ENCODE measurements at places on chromosomes 5 and 9.

- no peak for DNase-seq
These were observed 140.5 kb upstream of the PITX1 start for GRCh38 chr5:135174315-135175096.

DNA sequence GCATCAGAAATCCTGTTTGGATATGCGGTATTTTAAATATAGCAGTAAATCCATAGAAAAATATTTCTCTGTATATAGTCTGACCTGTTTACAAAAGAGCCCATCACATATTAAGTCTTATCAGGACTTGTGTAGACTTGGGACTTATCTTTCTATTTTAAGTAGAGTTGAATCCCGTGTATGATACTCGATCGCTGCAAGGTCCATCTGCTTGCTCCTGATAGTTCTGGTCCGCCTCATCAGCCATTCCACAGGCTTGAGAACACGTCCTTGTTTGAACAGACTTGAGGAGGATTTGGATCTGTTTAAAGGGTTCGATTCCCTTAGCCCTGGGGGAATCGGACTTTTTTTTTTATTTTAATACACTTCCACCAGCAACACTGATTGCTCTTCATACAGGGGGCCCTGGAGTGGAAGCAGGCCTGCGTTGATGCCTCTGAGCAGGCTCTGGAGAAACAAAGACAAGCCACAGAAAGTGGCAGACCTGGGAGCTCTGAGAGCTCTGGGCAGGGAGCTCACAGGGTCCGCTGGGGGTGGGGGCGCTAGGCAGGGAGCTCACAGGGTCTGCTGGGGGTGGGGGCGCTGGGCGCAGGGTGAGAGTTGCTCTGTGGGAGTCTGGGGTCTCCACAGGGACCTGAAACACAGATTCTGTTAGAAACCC lies 112.2 kb downstream of the MVB12B start:
- no peak for DNase-seq

GRCh38 chr5:152086668-152087067 lies 162.0 kb upstream of the GLRA1 start:
- no peak for DNase-seq

DNA sequence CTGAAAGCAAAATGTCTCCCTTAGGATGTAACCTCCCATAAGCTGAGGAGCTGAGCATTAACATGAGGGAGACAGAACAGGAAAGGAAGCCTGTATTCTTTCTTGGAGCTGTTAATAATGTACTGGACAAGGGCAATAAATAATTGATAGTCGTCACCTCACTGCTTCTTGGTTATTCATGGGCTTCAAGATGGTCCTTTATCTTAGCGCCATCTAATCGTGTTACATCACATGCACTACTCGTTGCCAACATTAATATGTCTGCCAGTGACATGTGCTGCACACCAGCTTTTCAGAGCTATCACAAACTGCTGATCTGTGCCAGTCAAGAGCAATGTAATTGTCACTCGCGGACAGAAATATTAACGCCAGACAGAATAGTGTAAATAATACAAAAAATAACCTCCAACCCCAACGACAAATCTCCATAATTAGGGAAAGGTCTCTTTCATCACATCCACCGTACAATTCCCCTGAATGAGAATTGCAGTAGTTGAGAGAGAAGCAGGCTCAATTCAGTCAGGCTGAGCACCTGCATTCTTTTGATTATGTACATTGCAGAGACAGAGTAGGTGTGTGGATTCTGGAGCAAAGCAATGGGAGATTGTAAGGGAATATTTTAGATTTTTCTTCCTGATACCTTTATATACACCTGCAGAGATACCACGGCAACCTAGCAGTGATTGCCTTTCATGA lies 267.1 kb downstream of the SPATA31D1 start:
- DNase-seq, result no peak

DNA sequence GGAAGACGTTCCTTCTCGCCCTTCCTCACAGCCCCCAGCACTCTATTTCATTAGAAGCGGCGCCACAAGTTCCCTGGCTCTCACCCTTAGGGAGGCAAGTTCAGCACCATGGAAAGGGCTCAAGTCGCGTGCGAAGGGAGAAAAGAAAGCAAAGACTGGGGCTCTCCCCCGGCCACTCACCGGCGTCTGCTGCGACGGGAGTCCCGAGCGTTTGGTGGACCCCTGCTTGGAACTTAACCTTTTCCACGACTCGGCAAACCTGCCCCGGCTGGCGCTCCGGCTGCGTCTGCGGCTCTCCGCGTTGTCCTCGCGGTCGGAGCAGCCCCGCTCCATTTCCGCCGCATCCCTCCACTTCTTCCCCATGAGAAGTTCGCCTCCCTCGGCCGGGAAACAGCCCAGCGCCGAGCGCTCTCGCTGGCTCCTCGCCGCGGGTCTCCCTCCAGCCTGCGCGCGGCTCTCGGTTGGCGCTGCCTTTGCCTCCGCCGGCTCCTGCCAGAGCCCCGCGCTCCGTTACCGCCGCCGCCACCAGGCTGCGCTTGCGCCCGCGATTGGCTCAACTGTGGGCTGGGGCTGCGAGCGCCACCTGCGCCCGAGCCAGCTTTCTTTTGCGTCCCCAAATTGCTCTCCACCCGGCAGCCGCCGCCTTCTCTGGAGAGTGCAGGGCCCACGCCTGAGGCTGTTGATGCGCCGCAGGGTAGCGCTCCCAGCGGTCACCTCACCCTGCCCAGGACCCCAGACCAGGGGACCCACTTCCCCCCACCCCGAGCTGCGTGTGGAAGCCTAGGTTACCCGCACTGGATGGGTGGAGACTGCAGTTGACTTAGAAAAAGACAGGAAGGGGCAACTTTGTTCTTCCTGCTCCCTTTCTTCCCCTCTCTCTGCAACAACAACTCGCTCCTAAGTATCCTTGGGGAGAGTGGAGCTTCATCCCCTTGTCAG lies 321.6 kb downstream of the CEMIP2 start:
- peak; percentile 70 for DNase-seq

GRCh38 chr5:82792096-82792495 lies 285.1 kb downstream of the TMEM167A start:
- no peak for DNase-seq

- no peak for DNase-seq
These were observed 122.0 kb downstream of the GALNT10 start for GRCh38 chr5:154312576-154312975.

DNA sequence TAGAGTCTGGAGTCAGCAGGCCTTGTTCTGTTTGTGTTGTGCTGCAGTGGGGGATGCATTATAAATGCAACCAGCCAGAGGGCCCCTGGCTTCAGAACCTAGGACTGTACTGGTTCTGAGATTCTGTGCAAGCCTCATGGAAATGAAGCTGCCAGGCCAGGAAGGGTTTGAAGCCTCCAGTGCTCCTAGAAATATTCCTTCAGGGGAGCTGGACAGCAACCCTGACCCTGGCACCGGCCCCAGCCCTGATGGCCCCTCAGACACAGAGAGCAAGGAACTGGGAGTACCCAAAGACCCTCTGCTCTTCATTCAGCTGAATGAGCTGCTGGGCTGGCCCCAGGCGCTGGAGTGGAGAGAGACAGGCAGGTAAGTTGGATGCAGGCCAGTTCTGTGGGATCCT lies at the start of gene SLC4A9:
Gene SLC4A9 (plus strand): TSS at position 94 of the 400 bp plus-strand sequence. CDS start 43 bp downstream, at position 137.
- no peak for DNase-seq

GRCh38 chr5:61348447-61348846 lies 16.4 kb downstream of the ZSWIM6 start:
- DNase-seq, result peak; percentile 30

DNA sequence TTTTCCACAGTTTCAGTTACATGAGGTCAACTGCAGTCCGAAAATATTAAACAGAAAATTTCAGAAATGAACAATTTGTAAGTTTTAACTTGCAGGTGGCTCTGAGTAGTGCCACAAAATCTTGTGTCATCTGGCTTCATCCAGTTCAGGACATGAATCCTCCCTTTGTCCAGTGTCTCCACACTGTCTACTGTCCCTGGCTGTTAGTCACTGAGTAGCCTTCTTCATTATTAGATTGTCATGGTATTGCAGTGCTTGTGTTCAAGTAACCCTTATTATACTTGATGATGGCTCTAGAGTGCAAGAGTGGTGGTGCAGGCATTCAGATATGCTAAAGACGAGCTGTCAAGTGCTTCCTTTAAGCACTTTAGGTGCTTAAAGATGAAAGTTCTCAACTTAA lies 65.3 kb downstream of the CFAP95 start:
- no peak for DNase-seq

DNA sequence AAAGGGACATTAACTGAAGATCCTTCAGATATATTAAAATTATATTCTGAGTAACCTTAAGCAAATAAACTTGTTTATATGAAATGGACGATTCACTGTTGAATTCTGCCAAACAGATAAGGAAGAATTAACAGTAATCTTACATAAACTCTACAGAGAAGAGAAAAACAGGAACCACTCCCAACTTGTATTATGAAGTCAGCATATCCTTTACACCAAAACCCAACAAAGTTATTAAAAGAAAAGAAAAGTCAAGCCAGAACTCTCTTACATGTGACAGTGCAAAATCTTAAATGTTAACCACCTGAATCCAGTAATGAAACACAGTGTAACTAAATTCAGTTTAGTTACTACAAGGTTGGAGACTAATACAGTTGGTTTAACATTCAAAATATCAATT lies 185.8 kb downstream of the DEPDC1B start:
- DNase-seq, result peak; percentile 40

- DNase-seq, result no peak
These were observed 103.5 kb upstream of the IQGAP2 start for GRCh38 chr5:76299592-76299991.

GRCh38 chr5:154755361-154756008 lies at the start of gene LARP1:
Gene LARP1 (plus strand): TSS chr5:154755377. CDS start chr5:154755758, 381 bp downstream.
- DNase-seq, result no peak

- no peak for DNase-seq
These were observed 2.5 kb downstream of the MYMK start for GRCh38 chr9:133522073-133522910.

GRCh38 chr5:180739271-180739670 lies 587 bp downstream of the OR2Y1 start:
- DNase-seq, result no peak

- DNase-seq, result no peak
These were observed 361.6 kb upstream of the SLC30A5 start for GRCh38 chr5:68732251-68732650.

- no peak for DNase-seq
These were observed 9.1 kb downstream of the PDCL start for GRCh38 chr9:122819326-122819725.

GRCh38 chr9:82621447-82621846 lies 441.5 kb downstream of the RASEF start:
- DNase-seq, result no peak

DNA sequence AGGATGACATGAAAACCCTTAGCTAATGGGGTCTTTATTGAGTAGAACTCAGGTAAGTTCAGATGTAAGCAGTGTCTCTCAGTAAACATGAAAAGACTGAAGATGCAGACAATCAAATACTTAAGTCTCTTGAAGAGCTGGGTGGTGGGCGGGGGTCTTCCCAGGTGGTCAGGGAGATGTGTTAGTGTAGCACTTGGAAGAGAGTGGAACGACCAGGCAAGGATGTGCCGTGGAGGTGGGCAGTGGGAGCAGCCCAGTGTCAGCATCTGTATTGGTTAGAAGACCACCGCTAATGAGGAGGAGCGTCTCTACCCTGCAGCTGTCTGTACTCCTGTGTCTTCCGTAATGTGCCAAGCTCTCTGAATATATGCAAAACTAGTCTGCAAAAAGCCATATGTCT lies 4.4 kb downstream of the S1PR3 start:
- DNase-seq, result no peak

DNA sequence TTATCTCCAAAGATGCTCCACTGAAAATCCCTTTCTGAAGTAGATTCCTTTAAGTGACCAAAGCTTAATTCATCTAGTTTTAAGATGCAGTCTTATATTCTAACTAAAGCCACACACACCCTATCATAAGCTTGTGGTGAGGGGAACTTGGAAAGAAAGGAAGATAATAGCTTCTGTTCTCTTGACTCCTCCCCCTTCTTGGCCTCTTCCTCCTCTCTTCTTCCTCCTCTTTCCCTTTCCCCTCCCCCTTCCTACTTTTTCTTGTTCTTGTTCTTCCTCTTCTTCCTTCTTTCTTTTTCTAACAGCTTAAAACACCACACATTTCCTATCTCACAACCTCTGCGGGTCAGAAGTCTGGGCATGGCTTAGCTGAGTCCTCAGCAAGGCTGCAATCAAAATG lies 23.5 kb downstream of the IL7R start:
- DNase-seq, result peak; percentile 16

Measured in Kasumi-1 (cell line).